ENCODE measurements at places on chromosomes 3 and 15.
A peak's percentile ranks its signal among the peaks of the same experiment; 100 is the strongest.

- no peak for DNase-seq
Observed at GRCh38 chr3:11847607-11848006, 922 bp upstream of the TAMM41 start.

DNA sequence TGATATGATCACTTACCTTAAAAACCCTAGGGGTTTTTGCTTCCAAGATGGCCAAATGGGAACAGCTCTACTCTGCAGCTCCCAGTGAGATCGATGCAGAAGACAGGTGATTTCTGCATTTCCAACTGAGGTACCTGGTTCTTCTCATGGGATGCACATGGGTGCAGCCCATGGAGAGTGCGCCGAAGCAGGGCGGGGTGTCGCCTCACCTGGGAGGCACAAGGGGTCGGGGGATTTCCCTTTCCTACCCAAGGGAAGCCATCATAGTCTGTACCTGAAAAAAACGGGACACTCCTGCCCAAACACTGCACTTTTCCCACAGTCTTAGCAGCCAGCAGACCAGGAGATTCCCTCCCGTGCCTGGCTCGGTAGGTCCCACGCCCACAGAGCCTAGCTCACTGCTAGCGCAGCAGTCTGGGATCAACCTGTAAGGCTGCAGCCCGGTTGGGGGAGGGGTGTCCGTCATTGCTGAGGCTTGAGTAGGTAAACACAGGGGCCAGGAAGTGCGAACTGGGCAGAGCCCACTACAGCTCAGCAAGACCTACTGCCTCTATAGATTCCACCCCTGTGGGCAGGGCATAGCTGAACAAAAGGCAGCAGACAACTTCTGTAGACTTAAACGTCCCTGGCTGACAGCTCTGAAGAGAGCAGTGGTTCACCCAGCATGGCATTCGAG is 78.6 kb downstream of the CTNNB1 start:
- no peak for DNase-seq

DNA sequence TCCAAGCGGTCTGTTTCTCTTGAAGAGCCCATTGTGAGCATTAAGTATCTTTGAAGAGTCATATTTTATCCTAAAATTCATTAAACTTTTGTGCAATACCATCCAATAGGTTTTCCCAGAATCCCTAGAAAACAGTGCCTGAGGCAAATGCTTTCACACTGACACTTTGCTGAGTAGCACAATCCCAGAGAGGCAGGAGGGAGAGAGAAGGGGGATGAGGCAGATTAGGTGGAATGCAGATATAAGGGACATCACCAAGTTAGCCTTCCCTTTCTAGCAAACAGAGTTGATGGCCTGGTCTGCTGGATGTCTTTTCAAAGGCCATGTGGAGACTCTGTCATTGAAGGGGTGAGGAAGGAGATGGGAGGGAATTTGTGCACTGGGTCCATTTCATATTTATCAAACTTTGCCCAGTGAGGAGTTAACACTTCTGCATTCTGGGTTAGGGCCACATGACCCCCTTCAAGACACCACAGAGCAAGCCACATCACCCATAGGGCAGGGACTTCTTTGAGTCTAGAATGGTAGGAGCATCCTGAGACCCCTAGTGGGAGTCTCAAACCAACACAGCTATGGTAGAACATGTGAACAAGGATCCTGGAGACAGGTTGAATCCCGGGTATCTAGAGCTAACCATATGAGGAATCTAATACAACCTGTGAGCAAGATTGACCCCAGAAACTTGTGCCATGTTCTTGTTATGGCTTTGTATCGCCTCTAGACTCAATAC is 32.0 kb upstream of the SEMA6D start:
- DNase-seq = no peak

GRCh38 chr3:57877116-57877515 is 121.0 kb downstream of the SLMAP start:
- DNase-seq = no peak

DNA sequence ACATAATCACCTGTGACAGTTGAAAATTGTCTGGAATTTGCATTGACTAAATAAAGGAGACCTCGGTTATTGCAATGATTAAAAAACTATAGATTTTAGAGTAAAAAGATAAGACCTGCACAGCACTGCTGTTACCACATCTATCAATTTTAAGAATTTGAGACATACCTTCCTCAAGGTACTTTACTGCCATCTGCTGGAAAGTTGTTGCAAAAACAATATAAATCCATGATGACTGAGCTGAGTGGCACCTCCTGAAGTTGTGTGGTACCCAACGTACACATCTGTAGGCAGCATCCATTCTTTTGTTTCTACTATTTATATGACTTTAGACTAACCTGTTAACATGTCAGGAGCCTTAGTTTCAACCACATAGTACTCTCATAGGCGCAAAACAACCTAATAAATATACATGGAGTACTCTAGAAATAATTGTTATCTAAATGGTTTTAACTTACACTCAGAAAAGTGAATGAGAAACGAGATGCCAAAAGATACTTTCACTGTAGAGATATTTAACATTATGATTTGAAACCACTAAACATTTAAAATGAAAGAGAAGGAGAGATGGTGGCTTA is 106.7 kb downstream of the GHSR start:
- DNase-seq = no peak

- no peak for DNase-seq
Observed at GRCh38 chr15:79657722-79658121, 225.6 kb downstream of the MINAR1 start.

DNA sequence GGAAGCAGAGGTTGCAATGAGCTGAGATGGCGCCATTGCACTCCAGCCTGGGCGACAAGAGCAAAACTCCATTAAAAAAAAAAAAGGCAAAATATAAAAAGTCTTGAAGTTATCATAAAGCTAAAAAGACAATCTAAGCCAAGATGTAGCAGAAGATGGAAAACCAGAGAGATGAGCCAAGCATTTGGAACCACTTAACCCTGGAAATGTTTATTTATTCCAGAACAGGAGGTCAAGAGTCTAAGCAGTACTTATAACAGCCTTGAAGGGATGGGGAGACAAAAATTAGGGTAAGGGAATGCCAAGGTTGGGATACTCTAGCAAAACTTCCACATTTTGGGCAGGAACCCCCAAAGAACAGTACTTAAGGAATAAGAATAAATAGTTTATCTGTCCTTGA is 30.1 kb downstream of the FAIM start:
- DNase-seq = no peak

GRCh38 chr3:111763001-111763471 is 96.0 kb upstream of the PHLDB2 start:
- DNase-seq = no peak

DNA sequence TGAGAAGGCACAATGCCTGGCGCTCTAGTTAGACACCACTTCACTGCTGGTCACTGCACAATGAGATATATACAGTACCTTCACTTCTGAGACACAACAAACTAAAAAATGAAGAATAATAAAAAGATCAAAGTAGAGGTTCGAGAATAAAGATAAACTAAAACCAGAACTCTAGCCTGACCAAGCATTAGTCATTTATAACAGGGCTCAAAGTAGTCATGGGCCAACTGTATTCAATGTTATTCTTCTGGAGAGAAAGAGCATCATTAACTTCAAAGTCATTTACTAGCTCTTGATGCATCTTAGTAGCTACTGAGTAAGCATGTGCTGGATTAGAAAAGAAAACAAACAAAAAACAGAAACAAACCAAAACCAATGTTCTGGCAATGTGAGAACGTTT is 145.2 kb downstream of the SSR3 start:
- DNase-seq = no peak

DNA sequence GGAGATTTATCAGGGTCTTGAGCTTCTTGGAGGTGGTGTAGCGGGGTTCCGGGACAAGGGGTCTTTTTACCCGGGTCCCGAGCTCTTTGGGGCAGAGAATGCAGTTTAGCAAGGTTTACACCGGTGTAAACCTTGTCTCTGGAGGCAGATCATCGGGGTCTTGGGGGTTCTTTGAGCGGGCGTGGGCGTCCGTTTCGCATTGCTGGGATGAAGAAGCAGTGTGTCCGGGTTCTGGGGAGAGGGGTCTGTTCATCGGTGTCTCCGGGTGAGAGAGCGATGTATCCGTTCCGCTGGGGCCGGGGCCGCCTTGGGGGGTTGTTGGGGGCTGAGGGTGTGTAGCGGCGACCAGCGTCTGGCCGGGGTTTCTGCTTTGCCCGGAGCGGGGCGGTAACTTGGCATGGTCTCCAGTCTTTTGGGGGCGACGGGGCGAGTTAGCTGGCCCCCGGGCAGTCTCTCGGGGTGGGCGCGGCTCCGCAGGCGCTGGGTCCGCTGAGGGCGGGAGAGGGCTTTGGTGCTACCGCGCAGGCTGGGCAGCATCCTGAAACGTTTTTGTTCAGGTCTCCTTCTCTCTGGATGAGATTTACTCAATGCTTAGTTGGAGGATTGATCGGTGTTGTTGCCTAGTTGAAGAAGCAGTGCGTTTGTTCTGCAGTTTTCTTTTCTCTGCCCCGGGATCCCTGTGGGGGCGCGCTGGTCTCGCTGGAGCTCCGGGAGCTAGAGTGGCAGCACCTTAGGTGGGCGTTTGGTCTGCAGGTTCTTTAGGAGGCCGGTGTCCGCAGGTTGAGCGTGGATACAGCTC is 843 bp downstream of the GLCE start:
- peak; percentile 35 for DNase-seq

GRCh38 chr3:54121414-54122323 is 683 bp upstream of the CACNA2D3 start:
- DNase-seq = peak; percentile 46

DNA sequence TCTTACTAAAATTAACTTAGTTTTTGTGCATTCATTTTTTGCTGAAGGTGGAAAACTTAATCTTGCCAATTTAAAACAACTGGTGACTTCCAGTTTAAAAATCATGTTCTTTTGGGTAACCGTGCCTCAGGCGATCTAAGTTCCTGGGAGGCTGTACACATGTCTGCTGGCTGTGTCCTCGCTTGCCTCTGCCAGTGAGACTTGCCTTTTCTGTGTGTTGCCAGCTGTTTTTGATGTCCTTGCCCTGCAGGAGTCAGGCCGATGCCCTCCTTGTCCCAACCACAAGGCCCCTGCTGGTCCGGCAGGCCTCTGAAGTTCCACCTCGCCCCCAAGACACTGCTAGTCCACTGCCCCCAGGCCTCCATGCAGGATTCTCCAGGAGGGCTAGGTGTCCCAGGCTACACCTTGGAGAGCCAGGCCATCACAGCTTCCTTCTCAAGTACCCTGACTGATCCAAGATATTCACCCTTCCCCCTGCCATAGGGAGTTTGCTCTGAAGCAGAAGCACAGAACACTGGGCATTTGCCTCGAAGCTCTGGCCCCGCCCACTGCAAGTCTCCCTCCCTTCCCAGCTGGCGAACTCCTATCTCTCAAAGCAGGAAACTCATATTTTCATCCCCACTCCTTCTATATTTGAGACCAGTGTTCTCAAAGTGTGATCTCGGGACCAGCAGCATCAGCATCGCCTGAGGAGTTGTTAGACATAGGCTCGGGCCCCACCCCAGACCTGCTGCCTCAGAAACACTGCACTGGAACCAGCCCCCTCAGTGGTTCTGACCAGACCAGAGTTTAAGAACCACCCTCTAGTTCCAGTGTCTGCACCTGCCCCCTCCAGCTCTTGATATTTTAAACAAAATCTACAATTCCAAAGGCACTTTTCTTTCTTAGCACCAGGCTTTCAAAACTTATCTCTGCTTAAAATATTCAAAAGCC is 185.8 kb upstream of the UBE2E1 start:
- DNase-seq = no peak

GRCh38 chr3:43024181-43024885 is 45.2 kb downstream of the GASK1A start:
- DNase-seq = no peak

DNA sequence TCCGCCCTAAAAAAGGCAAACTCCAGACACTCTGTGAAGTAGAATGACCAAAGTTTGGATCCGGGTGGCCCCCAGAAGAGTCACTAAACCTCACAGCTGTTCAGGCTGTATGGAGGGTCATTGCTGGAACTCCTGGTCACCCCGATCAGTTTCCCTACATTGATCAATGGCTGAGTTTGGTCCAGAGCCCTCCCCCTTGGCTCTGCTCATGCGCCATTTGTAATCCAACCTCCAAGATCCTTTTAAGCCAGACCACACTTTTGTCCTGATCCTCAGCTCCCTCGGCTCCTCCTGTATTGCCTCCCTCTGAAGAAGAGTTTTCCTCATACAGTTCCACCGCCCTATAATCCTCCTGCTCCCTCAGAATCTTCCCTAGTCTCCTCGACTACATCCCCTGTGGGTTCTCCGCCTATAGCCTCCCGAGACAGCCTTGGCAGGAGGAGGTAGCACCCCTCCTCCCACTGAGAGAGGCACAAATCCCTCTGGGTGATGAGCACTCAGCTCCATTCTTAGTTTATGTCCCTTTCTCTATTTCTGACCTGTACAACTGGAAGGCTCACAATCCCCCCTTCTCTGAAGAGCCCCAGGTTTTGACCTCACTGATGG is 42.2 kb downstream of the ZBTB11 start:
- no peak for DNase-seq

DNA sequence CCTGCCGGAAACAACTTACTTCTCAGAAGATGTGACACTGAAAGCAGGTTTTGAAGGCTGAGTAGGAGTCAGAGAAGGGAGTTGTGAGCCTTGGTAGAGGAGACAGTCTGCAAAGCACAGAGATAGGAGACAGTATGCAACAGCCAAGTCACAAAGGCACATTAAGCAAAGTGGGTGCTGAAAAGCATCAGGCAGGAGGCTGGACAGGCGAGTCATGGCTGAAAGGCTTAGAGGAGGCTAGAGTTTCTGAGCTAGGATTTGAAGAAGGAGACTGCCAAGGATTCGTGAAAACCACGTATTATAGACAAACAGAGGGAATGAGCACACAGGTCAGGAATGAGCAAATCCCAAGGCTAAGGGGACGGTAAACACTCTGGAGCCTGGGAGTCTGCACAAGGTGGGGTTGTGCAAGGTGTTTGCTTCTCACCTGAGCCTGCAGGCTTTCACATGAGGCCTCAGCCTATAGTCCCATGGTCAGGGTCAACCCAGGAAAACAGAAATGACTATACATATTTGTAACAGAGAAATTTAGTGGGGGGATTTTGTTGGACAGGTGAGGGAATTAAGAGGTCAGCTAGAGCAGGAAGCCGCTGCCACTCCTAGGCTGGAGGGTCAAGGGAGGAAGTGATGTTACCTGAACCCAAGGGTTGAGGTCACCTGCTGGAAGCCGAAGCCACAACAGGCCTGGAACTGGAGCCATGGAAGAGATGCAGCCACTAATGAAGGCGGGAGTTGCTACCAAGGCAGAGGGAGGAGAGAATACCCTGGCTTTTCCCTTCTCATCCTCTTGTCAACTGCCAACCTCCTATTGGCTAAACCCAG is 23.1 kb upstream of the TRIM71 start:
- no peak for DNase-seq

DNA sequence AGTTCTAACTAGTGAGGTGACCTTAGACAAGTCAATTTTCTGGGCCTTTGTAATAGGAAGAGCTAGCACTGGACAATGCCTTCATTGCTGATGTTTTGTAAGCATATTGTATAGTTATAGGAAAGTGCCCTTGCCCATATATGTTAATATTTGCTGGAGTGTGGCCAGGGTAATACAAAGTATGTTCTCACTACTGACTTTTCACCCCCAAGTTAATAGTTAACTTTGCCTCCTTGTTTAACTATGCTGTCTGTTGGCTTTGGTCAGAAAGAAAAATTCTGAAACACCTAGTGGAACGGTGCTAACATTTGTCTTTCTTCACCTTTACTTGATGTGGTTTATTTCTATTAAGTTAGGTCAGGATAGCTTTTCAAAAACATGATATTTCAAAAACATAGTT is 287.4 kb upstream of the CTNNB1 start:
- DNase-seq = no peak
